NCI-H1930 (cell line): ENCODE measurements at places on chromosomes 1 and 21.
A peak's percentile ranks its signal among the peaks of the same experiment; 100 is the strongest.

DNA sequence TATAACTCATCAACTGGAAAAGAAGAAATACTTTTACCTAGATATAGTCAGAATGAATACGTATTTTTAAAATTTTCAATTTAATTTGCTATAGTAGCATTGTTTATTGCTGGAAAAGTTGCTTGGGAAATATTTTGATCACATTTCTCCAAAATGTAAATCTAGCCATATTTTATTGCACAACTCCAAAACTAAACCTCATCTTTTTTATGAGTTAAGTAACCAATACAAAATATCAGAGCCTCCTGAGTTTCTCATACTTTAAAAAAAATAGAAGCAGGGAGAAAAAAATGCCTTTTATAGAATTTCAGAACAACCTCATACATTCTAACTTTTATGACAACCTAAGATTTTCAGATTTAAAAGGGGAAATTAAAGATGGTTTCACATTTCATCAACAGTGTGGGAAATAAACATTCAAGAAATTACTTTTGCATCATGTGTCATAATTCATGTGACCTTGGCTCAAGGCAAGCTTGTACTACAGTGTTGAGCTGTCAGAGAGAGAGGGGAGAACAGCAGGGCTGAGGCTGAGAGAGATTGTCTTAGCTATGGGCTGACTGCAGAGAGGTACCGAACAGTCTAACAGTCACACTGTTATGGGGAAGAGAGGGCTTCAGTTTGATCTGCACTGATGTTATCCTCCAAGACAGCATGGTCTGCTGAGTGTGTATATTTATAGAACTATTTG is 519.0 kb downstream of the LTN1 start:
- DNase-seq: no peak

DNA sequence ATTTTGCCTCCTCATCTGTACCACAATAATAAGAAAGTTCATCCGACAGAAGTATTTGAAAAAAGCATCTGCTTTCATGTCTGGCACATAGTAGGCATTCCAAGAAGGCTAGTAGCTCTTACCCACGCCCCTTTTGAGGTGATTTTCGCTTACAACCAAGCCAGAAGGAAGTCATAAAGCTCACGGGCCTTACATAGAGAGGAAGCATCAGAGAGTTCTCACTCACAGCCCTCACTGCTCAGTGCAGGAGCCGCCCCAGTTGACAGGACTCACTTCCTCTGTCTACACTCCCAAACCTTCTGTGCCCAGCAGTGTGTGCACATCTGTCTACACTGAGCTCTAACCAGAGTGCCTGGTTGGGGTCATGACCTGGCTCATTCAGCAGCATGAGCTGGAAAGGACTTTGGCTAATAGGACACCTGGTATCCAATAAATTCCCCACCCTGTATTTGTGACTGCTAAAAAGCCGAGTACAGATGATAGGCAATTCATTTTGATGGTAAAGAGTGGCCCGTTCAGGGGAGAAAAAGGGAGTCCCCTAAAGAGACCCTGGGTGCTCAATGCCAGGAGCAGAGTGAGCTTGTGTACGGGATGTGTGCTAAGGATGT is 36.8 kb upstream of the DUSP10 start:
- DNase-seq: no peak

GRCh38 chr1:163610486-163610885 is 288.7 kb downstream of the NUF2 start:
- no peak for DNase-seq

- DNase-seq: no peak
These were observed 20.2 kb upstream of the ZBTB21 start for GRCh38 chr21:42030311-42030710.

DNA sequence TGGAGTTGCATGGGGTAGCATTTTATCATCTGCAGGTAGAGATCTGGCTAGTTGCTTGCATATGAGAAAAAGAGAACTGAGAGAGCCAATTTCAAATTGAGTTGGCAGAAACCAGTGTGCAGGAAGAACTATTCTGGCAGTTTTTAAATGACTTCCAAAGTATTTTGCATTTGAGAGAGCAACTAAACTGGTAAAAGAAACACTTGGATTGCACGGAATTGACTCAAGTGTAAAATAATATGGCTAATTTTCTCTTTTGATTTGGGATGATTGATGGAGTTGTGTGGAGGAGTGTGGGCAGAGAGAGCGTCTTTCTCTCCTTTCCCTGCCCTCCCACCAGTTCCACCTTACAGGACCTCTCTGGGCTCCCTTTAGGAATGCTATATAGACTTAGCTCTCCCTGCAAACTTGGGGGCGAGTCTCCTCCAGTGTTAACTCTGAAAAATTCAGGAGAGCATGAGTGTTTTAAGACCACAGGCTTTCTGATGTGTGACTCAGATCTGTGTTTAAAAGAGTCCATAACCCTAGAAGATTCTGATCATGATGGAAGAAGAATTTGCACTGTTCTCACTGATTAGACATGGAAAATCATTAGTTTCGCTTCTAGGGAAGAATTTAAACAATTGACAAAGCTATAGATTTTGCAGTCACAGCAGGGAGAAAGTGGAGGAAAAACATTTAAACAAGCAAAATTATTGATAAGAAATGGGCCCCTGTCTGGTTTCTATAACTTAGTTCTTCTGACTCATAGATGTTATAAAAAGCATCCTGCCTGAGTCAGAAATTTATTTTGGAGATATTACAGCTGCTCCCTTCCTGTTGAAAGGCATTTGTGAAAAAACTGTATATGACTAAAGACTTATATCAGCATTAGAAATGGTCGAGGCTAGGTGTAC is 24.9 kb upstream of the CTBS start:
- DNase-seq: no peak

DNA sequence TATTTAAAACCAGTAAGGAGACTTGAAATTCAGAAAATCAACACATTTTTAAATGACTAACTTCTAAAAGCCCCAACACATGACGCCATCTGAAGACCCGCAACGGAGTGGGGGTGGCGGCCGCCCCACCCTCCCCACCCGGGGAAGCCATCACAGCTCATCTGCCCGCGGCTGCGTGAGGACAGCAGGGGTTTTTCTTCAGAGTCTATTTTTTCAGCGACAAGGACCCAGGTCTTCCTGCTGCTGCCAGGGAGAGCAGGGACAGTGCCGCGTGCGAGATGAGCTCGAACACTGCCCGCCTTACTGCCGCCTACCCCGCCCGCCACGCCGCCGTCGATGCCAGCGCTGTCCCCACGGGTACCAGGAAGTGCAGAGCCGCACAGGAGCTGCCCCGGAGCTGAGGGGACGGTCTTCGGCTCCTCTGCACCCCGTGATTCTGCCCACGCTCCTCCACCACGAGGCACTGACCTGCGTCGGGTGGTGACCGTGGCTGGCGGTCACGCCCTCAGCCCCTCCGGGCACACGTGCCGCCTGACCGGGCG is 79.0 kb downstream of the SKI start:
- DNase-seq: no peak

DNA sequence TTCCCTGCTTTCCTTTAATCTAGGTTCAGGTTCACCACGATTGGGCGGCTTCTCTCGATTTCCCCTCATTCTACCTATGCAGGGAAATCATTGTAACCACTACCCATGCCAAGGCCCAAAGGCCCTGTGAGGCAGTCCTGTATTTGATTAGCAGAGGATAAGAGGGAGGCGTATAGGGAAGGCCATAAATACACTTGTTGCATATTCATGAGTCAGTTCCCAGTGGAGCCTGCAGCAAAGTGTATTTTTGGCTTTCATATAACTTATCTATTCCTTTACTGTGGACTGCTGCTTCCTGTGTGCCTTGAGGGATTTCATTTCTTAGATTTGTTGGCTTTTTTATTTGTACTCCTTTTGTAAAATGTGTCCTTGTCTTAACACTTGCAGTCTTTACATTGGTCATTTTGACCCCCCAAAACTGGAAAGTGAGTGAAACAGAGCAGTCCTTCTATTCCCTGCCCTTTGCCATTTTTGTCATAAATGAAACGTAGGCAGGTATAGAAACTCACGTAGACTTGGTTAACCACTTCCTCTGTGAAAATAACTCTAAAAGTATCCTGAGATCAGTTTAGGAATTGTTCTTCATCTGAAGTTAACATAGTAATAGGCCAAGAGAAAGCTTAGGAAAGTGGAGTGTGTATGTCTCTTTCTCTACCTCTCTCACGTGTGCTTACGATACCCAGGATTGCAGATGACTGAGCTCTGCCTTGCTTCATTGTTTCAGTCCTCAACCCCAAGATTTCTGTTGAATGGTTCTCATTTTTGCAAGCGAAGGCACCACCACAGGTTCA is 19.6 kb upstream of the KCNQ4 start:
- no peak for DNase-seq

DNA sequence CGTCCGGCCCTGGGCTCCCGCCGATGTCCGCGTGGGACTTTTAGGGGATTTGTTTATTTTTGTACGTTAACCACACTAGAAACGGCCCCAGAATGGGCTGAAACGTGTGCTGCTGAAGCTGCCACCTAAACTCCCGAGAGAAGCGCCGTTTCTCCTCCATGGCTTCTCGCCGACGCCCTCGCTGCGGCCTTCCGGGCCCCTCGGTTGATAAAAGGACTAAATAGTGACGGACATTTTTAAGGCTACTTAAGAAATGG is 678 bp upstream of the PTTG1IP start:
- no peak for DNase-seq

GRCh38 chr1:60665311-60665710 is 417.1 kb upstream of the NFIA start:
- DNase-seq: no peak

- no peak for DNase-seq
These were observed 37.7 kb downstream of the SYF2 start for GRCh38 chr1:25194572-25195020.

DNA sequence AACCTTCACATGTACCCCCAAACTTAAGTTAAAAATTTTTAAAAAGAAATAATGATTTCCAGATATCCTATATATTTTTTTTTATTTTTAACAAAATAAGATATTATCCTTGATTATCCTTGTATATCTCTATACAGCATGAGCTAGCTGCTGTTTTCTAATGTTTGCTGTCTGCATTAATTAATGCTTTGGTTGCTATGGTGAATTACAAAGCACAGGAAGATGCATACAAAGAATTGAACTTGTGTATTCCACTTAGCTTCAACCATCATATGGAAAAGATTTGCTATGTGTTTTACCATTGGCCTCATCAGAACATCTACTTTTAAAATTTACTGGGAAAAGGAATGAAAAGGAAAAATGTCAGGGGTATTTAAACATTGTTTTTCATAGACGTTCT is 35.4 kb downstream of the VPS45 start:
- DNase-seq: no peak

- DNase-seq: no peak
These were observed 25.1 kb downstream of the SLC45A1 start for GRCh38 chr1:8343044-8343443.

DNA sequence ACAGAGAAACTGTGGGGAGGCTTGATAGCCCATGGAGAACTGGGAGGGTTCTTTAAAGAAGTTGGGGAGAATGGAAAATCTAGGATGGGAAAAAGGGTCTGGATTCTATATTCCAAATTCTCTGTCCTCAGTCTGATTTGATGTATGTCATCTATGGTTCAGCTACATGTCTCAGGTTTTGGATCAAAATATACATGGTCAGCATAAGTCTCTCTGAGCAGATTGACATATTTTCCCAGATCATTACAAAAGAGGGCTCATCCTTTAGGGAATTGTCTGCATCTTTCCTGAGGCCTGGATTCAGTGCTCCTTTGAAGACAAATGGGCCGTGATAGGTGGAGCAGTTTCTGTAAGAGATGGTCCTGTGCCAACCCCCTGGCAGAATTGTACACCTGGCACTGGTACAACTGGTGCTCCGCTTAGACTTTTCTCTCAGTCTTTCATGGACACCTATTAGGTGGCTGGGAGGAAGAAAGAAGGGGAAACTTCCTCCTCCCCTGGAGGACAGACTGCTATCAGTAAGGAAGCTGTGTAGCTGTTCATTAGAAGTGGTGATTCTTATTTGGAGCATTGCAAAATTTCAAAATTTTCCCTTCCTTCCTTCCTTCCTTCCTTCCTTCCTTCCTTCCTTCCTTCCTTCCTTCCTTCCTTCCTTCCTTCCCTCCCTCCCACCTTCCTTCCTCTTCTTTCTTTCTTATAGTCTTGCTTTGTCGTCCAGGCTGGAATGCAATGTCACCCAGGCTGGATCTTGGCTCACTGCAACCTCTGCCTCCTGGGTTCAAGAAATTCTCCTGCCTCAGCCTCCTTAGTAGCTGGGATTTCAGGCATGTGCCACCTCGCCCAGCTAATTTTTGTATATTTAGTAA is 26.1 kb upstream of the RGL1 start:
- no peak for DNase-seq

- peak; percentile 22 for DNase-seq
These were observed 550 bp downstream of the ARHGEF16 start for GRCh38 chr1:3454811-3455618.

DNA sequence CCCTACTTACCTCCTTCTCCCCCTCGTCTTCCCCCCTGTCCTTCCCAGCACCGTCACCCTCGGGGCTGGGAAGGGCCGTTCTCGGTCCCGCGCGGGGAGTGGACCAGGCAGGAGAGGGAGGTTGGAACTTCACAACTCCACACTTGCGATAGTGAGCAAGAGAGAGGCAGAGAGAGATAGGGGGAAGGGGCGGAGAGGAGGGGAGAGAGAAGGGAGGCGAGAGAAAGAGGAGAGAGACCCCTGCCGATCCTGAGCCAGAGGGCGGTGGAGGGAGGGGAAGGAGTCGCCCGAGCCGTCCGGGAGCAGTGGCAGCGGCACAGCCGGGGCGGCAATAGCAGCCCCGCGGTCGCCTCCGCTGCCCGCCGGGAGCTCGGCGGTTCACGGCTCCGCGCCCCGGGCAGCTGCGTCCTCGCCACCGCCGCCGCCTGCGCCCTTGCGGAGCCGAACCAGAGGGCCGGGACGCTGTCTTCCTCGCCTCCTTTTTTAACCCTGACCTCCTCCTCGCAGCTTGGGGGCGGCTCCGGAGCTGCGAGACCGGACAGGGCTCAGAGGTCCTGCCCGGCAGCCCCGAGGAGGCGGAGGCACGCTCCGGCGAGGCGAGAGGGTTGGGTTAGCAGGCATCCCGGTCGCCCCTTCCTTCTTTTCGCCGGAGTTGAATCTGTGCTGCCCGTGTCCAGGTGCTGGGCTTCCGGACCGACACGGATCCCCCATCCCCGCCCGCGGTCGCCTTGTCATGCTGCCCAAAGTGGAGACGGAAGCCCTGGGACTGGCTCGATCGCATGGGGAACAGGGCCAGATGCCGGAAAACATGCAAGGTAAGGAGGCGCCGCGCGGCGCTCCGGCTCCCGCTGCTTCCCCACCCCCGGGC is 11.7 kb downstream of the NR5A2 start:
- no peak for DNase-seq

DNA sequence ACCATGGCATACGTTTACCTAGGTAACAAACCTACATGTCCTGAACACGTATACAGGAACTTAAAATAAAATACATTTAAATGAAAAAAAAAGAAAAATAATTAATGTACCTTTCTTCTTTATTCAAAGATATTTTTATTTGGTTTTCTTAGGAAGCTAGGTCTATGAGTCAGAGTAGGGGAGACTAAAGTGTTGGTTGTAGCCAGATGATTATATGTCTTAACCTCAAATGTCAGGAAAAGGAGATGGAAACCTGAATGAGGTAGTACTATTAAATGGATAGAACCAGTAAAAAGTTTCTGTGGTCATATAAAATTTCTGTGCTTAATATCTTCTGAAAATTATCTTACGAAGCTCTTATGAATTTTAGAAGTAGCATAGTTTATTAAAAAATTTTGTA is 275.8 kb downstream of the KCTD3 start:
- no peak for DNase-seq

- DNase-seq: peak; percentile 13
These were observed 18.8 kb downstream of the TMPRSS15 start for GRCh38 chr21:18384771-18385170.
